T-helper 22 cell (primary cell): ENCODE measurements at places on chromosomes 4 and X.
A peak's percentile ranks its signal among the peaks of the same experiment; 100 is the strongest.

GRCh38 chr4:81839347-81840042, 367.8 kb upstream of the RASGEF1B start:
- DNase-seq = no peak

GRCh38 chr4:175873707-175874106, 61.6 kb upstream of the GPM6A start:
- DNase-seq = no peak

DNA sequence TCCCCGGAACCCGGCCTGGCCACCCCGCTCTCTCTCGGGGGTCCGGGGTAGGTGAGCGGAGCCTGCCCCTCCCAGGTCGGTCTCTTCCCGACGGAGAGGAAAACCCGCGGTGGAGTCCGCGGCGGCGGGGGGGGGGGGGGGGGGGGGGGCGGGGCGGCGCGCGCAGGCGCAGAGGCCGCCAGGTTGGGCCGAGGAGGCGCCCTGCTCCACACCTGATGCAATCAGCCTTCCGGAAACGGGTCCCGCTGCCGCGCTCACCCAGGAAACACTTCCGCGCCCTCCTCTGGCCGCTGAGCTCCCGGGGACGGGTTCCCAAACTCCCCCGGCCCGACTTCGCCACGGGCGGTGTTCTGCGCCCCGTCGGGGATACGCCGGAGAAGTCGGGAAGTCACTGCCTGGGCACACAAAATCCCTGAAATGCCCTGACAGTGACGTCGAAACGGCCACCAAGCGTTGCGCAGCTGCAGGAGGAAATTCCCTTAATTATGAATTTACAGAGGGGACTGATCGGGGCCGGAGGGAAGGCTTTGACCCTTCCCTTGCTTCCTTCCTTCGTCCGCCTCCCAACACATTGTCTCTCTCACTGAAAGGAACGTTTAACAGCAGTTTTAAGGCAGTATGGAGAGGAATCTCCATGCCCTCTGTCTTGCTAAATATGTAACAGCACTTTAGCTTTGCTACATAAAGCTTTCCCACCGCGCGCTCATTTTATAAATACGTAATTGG, 2.1 kb upstream of the APBB2 start:
- no peak for DNase-seq

- DNase-seq = no peak
These were observed 70.3 kb downstream of the PHOX2B start for GRCh38 chr4:41678086-41678816.

- DNase-seq = no peak
These were observed 1336.5 kb downstream of the PCDH19 start for GRCh38 chrX:99073551-99073950.

- DNase-seq = no peak
These were observed 102.1 kb downstream of the STIM2 start for GRCh38 chr4:26962720-26963119.

GRCh38 chr4:2795893-2796848, 3.3 kb downstream of the SH3BP2 start:
- DNase-seq = no peak

DNA sequence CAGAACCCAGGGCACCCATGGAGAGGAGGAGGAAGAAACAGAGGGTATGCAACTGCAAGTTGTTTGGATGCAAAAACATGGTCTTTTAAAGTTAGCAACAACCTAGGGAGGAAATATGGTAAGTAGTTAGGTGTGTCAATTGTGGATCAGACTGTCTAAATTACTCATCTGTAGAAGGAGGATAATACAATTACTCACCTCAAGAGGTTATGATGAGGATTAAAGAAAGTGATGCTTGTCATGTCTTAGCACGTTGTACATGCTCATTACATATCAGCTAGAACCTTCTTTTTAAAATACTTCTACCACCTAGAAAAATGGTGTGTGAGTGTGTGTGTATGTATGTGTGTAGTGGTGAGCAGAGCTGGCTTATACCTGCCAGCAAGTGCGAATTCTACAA, 2.3 kb upstream of the C1QTNF7 start:
- DNase-seq = no peak

DNA sequence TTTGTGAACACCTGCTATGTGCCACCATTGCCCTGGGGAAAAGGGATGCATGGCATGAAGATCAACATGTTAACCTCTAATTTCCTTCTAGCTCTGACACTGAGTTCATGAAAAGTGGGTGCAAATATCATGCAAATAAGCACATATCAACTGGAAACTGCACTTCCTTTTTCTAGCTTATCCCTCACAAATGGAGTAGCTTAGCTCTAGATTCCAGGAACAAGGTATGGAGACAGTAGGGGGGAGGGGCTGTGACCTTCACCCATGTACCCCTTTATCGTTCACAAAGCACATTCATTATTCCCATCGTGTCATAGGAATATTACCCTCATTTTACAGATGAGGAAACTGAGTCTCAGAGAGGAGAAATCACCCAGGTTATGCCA, 37.4 kb downstream of the STARD8 start:
- no peak for DNase-seq

GRCh38 chr4:101527188-101527587, 179.9 kb upstream of the PPP3CA start:
- DNase-seq = peak; percentile 14

- no peak for DNase-seq
These were observed 179.6 kb downstream of the CCSER1 start for GRCh38 chr4:90306810-90307209.

DNA sequence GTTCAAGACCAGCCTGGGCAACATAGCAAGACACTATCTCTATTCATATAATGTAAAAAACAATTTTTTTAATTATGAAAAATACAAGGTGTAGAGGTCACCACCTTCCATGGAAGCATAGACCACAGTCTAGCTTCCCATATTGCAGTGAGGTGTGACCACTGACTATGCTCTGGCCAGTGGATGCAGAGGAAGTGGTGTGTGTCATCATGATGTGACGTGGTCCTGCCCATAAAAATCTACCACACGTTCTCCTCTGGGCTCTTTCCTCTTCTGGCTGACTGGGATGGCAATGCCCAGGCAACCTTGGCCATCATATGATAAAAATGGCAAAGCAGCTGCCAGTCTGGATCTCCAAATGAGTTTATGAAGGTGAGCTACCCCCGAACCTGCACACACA, 65.7 kb downstream of the RBM47 start:
- no peak for DNase-seq

DNA sequence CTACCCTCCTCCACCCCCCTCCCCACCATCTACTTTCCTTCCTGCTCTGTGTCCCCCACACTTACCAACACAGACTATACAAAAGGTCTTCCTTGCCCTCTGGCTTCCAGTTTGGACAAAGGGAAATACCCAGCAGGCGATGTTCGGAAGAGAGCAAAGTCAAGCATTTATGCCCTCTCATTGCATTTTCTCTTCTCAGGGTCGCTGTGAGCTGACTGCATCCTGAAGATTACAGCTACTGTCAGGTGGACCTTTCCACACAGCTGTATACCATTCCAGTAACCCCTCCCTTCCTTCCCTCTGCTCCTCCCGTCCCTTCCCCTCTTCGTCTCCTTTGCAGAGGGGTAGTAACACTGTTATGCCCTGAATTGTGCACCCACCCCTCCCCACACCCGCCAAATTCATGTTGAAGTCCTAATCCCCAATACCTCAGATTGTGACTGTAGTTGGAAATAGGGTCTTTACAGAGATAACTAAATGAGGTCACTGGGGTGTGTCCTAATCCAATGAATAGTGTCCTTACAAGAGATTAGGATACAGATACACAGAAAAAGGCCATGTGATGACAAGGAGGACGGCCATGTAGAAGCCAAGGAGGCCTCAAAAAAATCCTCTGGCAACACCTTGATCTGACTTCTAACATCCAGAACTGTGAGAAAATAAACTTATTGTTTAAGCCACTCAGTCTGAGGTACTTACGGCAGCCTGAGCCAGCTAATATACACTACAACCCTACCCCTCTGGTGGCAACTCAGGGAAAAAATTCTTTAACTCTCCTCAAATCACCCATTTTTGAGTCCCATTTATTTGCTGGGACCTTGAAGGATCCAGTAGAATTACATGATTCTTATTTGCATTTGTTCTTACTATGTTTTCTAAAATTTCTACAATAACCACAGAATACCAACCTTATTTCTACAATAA, 11.7 kb downstream of the MORF4L2 start:
- no peak for DNase-seq

DNA sequence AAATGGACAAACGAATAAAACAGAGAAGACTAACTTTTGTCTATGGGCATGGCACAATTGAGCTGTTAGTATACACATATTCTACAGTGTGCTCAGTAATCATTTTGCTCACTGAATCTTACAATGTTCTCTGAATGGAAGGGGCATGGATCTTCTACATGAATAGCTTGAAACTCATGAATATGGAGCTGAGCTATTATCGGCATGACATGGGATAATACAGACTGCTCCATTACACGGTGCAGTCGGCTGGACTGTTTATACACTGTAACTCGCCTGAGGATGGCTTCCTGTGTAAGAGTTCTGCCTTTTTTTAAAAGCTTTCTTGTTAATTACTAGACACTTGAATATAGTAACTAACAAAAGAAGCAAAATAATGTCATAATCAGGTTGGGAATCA, 368.5 kb upstream of the MAD2L1 start:
- no peak for DNase-seq

DNA sequence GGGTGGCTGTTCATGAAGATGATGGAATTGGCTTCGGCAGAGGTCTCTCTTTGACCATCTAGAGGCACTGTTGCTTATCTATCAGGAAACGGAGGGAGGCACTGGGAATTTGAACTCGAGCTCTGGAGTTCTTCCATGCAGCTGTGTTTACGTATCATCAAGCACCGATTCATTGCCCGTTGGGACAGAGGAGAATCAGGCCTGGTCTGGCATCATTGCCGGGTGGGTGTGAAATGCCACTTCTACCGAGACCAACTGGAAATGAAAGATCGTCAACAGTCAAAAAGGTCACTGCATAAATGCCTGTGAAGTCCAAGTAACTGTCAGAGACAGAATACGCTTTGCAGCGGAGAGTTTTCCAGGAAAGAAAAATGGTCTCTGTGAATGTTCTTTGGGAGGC, 166.9 kb downstream of the ASMT start:
- DNase-seq = no peak

GRCh38 chr4:25103418-25103817, 56.8 kb downstream of the SEPSECS start:
- no peak for DNase-seq

- DNase-seq = no peak
These were observed 297.8 kb downstream of the ZNF674 start for GRCh38 chrX:46247456-46247855.

DNA sequence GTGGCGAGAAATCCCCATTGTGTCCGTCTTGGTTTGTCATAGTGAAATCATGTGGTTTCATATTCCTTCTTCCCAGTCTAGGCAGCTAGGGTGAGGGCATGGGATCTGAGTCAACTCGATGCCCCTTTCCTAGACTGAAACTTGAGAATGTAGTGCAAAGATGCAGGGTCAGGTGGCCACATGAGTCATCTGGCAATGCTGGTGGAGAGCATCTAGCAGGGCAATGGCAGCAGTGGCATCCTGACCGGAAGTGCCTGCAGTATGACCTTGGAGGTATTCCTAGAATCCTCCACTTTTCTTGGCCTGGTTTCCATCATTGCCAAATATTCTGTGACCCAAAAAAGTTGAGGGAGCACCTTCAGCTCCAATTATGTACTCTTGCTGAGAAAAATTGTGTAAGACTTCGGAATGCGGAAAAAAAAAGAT, 39.1 kb upstream of the TMEM184C start:
- no peak for DNase-seq

GRCh38 chr4:87087015-87087414, 133.4 kb downstream of the KLHL8 start:
- no peak for DNase-seq

GRCh38 chrX:148381603-148382002, 118.8 kb upstream of the AFF2 start:
- no peak for DNase-seq
